ENCODE measurements at places on chromosomes 1 and 21. TPM values are rescaled to one million over a fixed set of nuclear protein-coding genes. Genes with fewer than 3 reads are reported as not detected.

DNA sequence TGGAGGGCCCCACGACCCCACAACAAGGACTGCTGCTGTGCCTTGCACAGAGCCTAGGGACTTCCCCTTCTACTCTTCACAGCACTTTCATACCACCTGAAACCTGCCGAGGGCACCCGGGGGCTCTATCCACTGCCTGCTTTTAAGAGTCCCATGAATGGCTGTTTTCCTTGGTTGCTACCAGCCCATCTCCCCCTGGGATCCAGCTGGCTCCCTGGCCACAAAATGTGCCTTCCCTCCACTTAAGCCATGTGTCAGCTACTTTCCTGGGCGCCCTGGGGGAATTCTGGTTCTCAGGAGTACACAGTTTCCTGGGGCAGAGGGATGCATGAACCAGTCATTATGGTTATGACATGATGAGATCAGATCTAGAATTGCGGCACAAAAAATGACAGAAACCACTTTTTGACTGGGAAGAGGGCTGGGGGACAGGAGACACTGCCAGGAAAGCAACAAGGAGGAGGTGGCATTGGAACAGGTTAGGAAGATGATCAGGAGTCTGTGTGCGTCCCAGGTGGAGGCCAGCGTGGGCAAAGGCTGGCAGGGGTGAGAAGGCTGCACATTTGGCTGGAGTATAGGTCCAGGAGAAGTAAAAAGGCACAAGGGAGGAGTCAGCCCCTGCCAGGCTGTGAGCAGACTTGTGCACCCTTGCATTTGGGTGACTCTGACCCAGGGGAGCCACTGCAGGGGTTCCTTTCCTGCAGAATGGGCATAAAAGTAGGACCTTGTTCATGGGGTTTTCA, 3.2 kb upstream of the TNFRSF8 start:
- H3K36me3 ChIP-seq = no peaks in the 10 kb centered on the region
- peaks cover 26% of the 10 kb centered on the region for H3K27me3 ChIP-seq

RHCE gene
- polyA plus RNA-seq = not detected

RPTN gene
- not detected for polyA plus RNA-seq

COL9A2 gene
- 2.6 TPM for polyA plus RNA-seq

FOXO6 gene
- not detected for polyA plus RNA-seq

ZNF683 gene
- polyA plus RNA-seq = not detected

Data from CD14-positive monocyte (primary cell).